Left hindlimb (tissue), 1 donor: ENCODE measurements at places on chromosomes 5 and 9.
A peak's percentile ranks its signal among the peaks of the same experiment; 100 is the strongest.

DNA sequence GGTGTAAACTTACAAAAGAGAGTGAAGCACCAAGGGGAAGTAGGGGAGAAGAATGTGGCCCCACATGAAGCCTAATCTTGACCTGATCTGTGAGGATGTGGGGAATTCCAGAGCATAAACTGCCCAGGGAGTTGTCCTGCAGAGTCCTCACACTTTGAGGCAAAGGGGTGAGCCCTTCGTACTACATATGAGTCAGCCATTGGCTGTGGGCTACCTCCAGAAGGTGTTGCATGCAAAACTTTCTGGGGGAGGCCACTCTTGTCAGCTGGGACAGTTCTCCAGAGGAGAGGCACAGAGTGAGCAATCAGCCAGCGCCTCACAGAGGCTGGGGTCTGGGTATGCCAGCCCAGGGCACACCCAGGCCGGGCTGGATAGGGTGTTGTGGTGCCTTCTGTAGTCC is 98.1 kb upstream of the NMUR2 start:
- DNase-seq = no peak

DNA sequence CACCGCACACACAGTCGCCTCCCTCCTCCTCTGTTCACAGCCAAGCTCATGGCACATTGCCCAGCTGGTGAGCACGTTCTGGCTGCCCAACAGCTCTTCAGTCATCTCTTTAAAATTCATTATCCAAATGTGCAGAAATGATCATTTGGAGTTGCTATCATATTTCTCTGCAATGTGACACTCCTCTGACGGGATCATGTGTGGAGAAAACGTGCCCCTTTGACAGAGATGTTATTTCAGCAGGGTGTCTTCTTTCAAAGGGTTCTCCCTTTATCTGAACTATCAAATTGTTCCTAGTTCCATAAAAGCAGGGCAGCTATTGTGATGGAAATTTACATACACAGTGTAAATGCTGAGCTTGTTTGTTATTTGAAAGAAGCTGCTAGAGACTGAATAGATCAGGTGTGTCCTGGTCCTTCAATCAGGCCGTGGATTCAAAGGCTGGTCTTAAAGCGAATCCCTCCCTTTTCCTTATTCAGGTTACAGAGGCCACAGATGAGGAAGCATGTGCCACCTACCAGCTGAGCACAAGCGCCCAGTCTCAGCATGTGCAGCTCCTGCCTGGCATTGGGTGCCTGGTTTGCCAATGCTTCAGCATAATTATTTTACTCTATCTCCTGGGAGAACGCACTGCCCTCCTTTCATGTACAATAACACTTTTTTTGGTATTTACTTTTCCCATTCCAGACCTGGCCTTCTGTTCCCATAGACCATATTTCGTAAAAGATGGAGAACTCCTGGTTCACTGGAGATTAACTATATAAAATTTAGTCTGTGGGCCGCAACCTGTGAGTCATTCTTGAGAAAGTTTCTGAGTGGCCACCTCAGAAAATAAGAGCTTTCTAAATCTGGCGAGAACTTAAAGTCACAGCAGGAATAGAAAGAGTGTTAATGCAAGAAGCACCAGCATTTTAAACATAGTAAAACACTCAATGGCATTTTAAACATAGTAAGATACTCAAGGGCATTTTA is 433.7 kb downstream of the ENC1 start:
- DNase-seq = peak; percentile 79

- no peak for DNase-seq
Measured at GRCh38 chr9:123511326-123512277, 155.6 kb downstream of the CRB2 start.

- DNase-seq = no peak
Measured at GRCh38 chr9:4147476-4148230, 152.2 kb downstream of the GLIS3 start.

DNA sequence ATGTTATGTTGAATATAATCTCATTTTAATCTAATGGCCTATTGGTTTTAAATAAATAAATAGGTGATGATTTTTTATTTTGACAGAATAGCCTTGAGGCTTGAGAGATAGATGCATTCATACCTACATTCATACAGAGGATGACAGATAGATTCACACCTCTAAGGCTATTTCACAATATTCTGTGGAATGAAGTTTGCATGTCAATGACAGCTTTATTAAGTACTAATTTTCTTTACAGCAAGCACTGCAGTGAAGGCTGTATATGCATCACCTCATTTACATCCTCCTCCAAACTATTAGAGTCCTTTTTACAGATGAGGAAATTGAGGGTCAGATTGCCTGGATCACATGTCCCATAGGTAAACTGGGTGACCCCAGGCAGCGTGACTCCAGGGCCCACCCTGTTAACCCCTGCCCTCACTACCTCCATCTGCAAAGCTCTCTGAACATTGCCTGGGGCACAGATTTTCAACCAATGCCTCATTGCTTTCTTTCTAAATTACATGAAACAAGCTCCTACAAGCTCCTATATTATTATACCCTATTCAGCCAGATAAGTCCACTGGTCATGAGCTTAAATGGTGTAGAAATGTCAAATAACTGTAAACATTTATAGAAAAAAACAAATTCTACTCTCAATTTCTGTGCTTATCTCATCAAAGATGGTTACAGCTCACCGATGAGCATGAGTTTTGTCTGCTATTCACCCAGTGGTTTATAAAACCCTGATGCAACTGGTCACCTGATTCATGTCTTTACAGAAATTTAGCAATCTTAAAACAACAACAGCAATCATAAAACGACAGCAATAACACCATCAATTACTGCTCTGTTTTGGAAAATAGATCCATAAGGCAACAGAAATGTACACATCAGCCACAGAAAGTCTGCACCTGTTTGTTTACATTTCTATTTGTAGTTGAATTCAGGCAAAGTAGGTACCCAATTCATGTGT is 338.0 kb downstream of the NSG2 start:
- DNase-seq = no peak

- no peak for DNase-seq
Measured at GRCh38 chr9:95816716-95817115, 58.8 kb upstream of the ERCC6L2 start.

GRCh38 chr9:131728961-131729360 is 10.9 kb downstream of the RAPGEF1 start:
- DNase-seq = no peak

DNA sequence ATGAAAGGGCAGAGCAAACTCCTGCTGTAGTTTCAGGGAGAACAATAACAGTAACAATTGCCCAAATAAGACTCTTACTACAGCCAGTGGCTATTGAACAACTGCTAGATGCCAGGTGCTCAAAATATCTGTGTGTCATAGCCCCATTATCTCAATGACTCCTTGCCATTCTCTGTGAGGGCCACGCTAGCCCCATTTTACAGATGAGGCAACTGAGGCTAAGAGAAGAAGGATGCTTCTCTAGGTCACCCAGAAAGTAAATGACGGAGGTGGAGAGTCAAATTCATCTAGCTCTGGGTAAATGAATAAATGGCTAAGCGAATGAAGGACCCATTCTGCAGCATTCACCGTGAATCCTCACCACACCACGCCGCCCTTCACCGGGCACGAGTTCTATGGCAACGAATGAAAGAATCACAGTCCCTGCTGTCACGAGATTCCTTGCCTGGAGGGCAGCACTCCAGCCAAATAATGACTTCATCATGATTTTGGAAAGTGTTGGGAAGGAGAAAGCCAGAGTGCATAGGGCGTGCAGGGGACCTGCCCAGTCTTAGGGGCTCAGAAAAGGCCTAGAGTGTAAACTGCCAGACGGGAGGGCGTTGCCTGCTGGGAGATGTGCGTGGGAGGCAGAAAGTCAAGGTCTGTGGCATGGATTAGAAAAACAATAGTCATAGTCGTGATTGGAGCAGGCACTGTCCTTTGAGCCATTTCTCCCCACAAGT is 147.2 kb downstream of the C9orf50 start:
- peak; percentile 51 for DNase-seq
